ENCODE measurements at places on chromosomes 3 and 15.
A peak's percentile ranks its signal among the peaks of the same experiment; 100 is the strongest.

- no peak for DNase-seq
These were observed 21.9 kb upstream of the KPNA1 start for GRCh38 chr3:122536632-122537001.

DNA sequence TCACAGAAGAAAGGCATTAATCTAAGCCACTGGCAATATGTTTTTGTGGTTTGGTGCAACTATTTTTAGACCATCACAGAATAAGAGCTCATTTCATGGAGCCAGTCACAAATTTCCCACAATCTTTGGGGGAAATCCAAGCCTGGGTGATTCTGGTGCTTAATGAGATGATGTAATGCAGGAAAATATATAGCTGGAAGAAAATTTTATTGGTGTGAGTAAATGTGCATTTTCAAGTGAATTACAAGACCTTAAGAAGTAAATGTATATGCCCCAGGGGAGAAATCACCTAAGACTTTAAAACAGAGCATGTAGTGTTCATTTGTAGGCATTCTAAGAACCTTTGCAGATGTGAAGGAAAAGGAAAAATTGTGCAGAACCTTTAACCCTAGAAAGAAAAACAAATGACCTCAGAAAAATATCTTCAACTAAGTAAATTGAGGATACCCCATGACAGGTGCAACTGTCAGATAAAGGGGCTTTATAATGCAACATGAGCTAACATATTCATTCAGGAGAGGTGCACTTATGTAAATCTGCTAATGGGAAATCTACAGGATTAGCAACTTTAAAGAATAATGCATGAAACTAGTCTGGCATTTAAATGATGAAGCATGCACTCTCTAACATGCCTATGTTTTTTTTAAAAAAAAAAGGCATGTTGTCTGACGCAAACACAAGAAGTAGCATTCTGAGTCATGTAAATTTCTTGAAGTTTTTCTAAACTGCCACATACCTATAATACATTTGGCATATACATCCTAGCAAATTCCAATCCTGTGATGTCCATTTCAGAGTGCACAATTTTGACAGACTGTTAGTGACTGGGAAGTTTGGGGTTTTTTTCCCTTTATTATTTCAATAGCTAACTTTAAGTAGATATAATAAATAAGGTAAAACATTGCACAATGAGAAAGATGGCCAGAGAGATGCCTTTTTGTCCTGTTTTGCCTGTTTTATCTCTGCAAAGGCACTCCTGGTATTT lies 105.1 kb downstream of the MEX3B start:
- peak; percentile 75 for DNase-seq

DNA sequence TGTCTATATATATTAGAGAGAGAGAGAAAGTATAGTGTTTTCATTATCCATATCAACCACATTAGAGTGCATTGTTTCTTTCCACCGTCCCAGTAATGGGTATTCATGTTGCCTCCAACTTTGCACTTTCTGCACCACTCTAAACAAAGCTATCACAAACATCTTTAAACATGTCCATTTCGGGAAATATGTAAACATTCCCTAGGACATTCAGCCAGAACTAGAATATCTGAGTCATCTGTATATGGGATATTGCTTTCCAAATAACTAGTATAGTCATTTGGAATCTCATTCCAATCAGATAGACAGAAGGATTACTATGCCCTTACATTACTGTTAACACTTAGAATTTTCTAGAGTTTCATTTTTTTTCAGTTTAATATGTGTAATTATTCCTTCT lies 914.9 kb upstream of the EPHA6 start:
- DNase-seq = peak; percentile 11

DNA sequence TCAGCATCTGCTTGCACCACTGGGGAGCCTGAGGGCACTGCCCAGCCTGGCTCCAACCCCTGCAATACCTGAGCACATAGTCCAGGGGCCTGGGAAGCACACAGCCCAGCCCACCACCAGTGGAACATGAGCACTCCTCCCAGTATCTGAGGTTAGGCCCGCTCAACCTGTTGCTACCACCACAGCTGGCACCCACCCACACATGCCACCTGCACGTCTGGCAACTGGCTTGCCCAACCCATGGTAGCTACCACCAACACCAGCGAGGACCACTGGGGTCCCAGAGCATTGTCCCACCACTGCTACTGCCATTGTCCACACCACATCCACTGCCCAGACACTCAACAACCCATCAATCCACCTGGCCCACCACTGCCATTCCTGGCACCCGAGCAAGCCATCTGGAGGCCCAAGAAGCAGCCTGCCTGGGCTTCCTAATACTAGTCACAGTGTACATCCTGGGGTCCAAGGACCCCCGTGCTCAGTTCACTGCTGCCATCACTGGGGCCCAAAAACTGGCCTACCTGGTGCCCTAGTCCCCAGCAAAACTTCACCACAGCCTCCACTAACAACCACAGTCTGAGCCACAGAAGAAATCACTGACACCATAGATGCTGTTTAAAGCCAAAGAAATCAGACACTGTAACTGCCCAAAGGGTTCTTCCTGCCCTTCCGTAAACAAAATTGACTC lies 62.1 kb upstream of the TBC1D23 start:
- DNase-seq = no peak

- DNase-seq = no peak
These were observed 963 bp upstream of the NTRK3 start for GRCh38 chr15:88257311-88258092.

DNA sequence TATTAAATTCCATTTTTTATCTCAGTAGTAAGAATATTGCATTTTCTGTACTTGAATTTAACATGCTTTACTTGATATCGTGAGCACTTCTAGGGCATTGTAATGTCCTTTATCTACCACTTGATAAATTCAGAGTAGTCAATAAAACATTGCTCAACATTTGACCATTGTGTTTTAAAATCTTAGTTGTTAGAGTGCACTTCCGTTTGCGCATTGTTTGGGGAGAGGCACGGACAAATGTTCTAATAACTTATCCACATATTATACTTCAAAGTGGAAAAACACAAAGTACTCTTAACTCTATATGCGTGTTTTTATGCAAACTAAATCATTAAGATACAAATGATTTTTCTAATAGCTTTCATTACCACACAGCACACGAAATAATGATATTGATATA lies 419 bp downstream of the FAM227B start:
- no peak for DNase-seq

GRCh38 chr3:181417748-181418147 lies 294.0 kb upstream of the SOX2 start:
- no peak for DNase-seq

DNA sequence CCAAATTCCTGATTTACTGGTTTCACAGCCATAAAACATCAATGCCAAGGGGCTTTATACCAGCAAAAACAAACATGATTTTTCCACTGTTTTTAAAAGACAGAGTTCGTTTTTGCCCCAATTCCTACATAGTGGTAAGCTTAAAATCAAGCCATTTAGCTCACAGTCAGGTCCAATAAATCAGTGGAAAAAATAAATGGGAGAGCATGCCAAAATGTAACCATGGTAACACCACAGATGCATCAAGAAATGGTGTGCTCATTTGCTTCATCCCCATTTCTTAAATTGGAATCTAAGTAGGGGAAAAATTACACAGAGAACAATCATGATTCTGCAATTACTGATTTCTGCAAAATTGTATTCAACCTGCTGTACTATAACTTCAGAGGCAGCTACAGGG lies 418.8 kb downstream of the MAGI1 start:
- DNase-seq = no peak

- no peak for DNase-seq
These were observed 10.7 kb upstream of the CNTN6 start for GRCh38 chr3:1082108-1082507.

DNA sequence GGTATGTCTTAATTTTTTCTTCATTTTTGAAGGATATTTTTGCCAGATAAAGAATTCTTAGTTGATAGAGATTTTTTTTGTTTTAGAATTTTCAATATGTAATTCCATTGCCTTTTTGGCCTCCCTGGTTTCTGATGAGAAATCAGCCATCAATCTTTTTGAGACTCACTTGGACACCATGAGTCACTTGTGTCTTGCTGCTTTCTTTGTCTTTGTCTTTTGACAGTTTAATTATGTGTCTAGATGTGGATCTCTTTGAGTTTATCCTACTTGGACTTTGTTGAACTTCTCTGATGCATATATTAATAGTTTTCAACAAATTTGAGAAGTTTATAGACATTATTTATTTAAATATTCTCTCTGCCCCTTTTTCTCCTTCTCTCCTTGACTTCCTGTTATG lies 34.7 kb upstream of the AQP9 start:
- DNase-seq = no peak

DNA sequence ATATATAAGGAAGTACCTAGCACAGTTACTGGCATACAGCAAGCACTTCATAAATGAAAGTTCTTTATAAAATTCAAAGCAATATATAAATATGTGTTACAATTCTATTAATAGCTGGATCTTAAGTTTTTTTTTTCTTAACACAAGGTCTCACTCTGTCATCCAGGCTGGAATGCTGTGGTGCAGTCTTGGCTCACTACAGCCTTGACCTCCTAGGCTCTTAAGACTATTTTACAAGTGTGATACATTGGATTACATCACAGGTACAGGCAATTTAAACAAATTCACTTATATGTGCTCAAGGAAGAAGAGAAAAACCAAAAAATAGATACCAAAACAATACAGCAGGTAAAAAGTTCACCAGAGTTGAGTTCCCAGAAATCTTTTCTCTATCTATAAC lies 60.6 kb downstream of the ZNF280D start:
- DNase-seq = peak; percentile 18

DNA sequence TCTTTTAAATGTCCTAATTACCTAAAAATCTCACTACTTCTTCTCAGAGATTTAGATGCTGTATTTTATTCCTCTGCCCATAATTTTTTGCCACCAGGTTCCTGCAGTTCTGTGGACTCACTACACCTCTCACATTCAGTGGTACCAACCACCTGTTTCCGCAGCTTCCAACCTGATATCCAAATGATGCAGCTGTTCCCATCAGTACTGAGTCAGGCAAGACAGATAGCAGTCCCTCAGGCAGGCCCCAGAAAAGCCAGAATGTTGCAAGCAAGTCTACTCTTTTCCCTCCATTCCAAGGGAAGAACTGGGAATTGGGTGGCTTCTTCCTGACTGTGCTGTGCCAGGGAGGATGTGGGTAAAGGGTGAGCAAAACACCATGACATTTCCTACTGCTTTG lies 39.0 kb downstream of the MNS1 start:
- no peak for DNase-seq
